ENCODE measurements at places on chromosomes 7 and 10. TPM values are rescaled to one million over a fixed set of nuclear protein-coding genes. Genes with fewer than 3 reads are reported as not detected.

GRCh38 chr10:73017955-73018480 is 63.4 kb upstream of the PLA2G12B start:
- peak overlapping the region; percentile 36 for H3K27ac ChIP-seq
- H3K4me1 ChIP-seq, result peaks cover 48% of the 10 kb centered on the region
- no peak overlapping the region for H3K4me3 ChIP-seq
- peaks cover 22% of the 10 kb centered on the region for H3K36me3 ChIP-seq
- no peak for DNase-seq

DNA sequence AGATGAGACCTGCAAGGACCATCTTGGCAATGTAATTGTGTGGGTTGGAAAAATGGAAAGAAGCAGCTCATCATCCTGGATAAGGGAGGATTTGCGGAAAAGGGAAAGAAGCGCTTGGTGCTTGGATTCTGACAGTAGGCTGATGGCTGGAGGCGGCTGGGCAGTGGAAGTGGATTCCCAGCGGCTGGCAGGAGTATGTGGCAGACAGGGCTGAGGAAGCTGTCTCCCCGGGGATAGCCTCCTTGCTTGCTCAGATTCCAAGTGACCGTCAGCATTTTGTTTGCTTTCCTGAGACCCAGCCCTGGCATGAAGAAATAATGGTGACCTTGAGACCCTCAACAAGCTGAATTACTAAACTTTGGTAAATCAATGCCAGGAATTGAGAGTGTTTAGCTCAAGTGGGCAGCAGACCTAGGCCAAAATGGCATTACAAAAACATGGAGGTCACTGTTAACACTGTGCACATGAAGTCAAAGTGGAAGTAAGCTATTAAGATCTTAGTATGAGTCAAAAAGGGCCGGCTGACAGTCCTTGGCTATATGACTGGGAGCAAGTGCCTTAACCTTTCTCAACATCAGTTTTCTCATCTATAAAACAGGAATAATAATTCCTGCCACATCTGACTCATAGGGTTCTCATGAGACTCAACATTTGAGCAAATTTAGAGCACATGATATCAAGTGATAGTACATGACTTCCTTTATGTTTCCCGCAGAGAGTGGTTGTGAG is 21.3 kb downstream of the SLC25A28 start:
- H3K4me3 ChIP-seq, result no peak overlapping the region
- no peaks in the 10 kb centered on the region for H3K4me1 ChIP-seq
- H3K27me3 ChIP-seq, result peaks cover 27% of the 10 kb centered on the region
- no peaks in the 10 kb centered on the region for H3K36me3 ChIP-seq
- H3K27ac ChIP-seq, result no peak overlapping the region

The BAMBI gene
- total RNA-seq, result 17.0 TPM

GRCh38 chr10:93462881-93463280 is 19.3 kb downstream of the MYOF start:
- peak overlapping the region; percentile 100 for H3K27ac ChIP-seq
- no peak for DNase-seq
- peaks cover 91% of the 10 kb centered on the region for H3K4me1 ChIP-seq
- H3K27me3 ChIP-seq, result no peaks in the 10 kb centered on the region
- H3K36me3 ChIP-seq, result peaks cover 8% of the 10 kb centered on the region

DNA sequence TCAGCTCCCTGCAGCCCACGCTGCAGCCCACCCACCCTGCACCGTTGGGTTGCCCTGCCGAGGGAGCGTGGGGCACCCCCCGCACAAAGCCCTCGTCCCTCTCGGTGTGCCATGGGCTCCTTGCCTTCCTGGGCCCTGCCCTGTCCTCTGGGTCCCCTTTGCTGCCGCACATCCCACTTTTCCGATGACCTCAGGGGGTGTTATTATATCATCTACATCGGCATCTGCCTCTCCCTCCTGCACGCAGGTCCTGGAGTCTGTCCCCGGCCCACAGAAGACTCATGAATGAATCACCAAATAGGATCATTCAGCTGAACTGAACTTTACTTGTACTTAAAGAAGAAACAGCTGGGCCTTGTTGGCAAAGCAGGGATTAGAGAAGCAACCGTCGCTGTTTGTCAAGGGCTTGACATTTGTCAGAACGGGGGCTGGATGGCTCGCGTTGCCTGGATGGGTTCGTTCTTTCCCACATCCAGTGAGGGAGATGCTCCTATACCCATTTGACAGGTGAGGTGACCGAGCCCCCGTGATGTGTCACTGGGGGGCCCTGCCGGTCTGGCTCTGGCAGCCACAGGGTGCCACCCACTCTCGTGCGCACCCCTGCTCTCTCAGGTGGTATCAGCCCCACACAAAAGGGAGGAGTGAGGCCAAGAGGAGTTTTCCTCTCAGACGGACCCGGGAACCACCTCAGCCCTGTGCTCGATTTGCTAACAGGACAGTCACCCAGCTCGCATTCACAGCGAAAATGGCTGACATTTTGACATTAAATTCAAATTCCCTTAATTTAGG is 58.6 kb upstream of the EBF3 start:
- DNase-seq, result no peak
- H3K4me3 ChIP-seq, result no peak overlapping the region
- no peaks in the 10 kb centered on the region for H3K36me3 ChIP-seq
- H3K4me1 ChIP-seq, result no peaks in the 10 kb centered on the region
- no peaks in the 10 kb centered on the region for H3K27me3 ChIP-seq

DNA sequence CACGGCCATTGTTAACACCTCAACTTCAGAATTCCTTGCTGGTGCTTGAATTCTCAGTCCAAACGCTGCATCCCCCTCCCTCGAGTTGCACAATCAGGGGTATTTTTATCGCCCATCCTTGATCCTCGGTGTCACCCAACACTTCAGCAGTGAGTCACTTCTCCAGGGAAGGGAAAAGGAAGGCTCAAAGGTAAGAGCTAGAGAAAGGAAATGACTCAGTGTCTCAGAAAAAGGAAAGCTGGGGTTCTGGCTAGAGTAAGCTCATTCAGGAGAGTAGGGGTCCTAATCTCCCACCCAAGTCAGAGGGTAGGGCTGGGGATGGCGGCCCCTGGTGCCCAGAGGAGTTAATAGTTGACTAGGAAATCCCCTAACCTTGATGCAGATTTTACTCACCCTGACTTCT is 39.8 kb upstream of the TRIM8 start:
- peak overlapping the region; percentile 43 for H3K4me3 ChIP-seq
- DNase-seq, result peak; percentile 4
- peaks cover 31% of the 10 kb centered on the region for H3K4me1 ChIP-seq
- H3K27me3 ChIP-seq, result no peaks in the 10 kb centered on the region

The CCNJ gene
- total RNA-seq, result 7.8 TPM

- no peaks in the 10 kb centered on the region for H3K4me1 ChIP-seq
- H3K27ac ChIP-seq, result no peak overlapping the region
- H3K36me3 ChIP-seq, result no peaks in the 10 kb centered on the region
- H3K4me3 ChIP-seq, result no peak overlapping the region
- DNase-seq, result no peak
- H3K27me3 ChIP-seq, result no peaks in the 10 kb centered on the region
Measured at GRCh38 chr10:47176903-47177868, 122.8 kb upstream of the GDF10 start.

The CPXM2 gene
- not detected for total RNA-seq

The TEX47 gene
- total RNA-seq, result not detected

The EBLN1 gene
- not detected for total RNA-seq

GRCh38 chr10:131546086-131546810 is 234.7 kb upstream of the TCERG1L start:
- H3K4me1 ChIP-seq, result no peaks in the 10 kb centered on the region
- no peak overlapping the region for H3K27ac ChIP-seq
- no peak for DNase-seq

The PARD3 gene
- total RNA-seq, result 26.5 TPM

DNA sequence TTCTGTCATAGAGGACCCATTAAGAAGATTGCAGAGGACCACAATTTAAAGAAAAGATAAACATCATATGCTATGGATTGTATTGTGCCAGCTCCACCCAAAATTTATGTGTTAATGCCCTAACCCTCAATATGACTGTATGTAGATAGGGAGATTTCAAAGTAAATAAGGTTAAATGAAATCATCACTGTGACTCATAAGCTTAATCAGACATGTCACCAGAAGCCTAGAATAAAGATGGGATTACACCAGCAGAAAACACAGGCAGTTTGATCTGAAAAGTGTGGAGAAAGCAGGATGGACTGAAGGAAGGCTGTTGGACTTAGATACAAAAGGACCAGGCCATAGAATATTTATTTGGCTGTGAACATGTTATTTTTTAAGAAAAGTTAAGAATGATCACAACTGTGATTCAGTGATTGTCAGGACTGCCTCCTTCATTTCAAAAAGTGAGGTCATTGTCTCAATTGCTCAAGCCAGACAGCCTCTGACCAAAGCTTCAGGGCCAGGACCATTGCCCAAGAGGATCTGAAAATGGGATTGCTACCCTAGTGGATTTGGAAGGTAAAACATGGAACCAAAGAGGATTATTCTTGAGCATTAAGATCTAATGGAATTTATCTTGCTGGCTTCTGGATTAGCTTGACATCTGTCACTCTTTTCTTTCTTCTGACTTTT is 270.8 kb upstream of the POM121L12 start:
- no peaks in the 10 kb centered on the region for H3K27me3 ChIP-seq
- no peak overlapping the region for H3K4me3 ChIP-seq
- no peak overlapping the region for H3K27ac ChIP-seq
- H3K36me3 ChIP-seq, result no peaks in the 10 kb centered on the region

DNA sequence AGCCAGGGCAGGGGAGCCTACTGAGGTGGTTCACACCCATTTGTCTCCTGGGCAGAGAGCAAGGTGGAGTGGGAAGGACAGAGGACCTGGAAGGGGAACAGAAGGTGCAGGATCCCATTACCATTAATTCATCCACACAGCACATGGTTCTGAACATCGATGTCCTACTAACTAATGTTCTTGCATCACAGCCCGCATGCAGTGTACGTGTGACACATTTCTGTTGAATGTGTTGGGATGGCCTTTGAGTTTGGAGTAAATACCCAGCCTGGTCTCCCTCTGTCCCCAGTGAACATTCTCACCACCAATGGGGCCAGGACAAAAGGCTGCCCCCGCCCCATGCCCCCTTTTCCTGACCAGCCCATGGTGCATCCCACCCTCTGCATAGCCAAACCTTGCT is 46.3 kb downstream of the FAM241B start:
- H3K27me3 ChIP-seq, result peaks cover 3% of the 10 kb centered on the region
- H3K27ac ChIP-seq, result no peak overlapping the region
- peak; percentile 25 for DNase-seq
- no peak overlapping the region for H3K4me3 ChIP-seq

- peaks cover 1% of the 10 kb centered on the region for H3K36me3 ChIP-seq
- peaks cover 23% of the 10 kb centered on the region for H3K27me3 ChIP-seq
Measured at GRCh38 chr7:156947120-156947843, 2.2 kb upstream of the NOM1 start.

The NPY4R2 gene
- total RNA-seq, result 0.53 TPM

- H3K27me3 ChIP-seq, result no peaks in the 10 kb centered on the region
- peaks cover 6% of the 10 kb centered on the region for H3K4me1 ChIP-seq
- no peak overlapping the region for H3K4me3 ChIP-seq
- peaks cover 36% of the 10 kb centered on the region for H3K36me3 ChIP-seq
- DNase-seq, result no peak
Measured at GRCh38 chr7:139079861-139080260, 29.7 kb downstream of the ZC3HAV1 start.

The NOS3 gene
- not detected for total RNA-seq

GRCh38 chr10:4813496-4813895 is 12.5 kb upstream of the AKR1E2 start:
- H3K4me1 ChIP-seq, result peaks cover 12% of the 10 kb centered on the region
- H3K27me3 ChIP-seq, result no peaks in the 10 kb centered on the region
- peak overlapping the region; percentile 37 for H3K27ac ChIP-seq
- no peak for DNase-seq

The OPN1SW gene
- total RNA-seq, result not detected

GRCh38 chr10:123274306-123275135 is 120.3 kb downstream of the BUB3 start:
- no peak overlapping the region for H3K4me3 ChIP-seq
- peaks cover 13% of the 10 kb centered on the region for H3K4me1 ChIP-seq
- no peak overlapping the region for H3K27ac ChIP-seq
- H3K27me3 ChIP-seq, result no peaks in the 10 kb centered on the region
- peaks cover 3% of the 10 kb centered on the region for H3K36me3 ChIP-seq

GRCh38 chr10:125079091-125079600 is 81.2 kb downstream of the CTBP2 start:
- H3K36me3 ChIP-seq, result peaks cover 10% of the 10 kb centered on the region
- no peaks in the 10 kb centered on the region for H3K27me3 ChIP-seq
- DNase-seq, result peak; percentile 52
- peak overlapping the region; percentile 8 for H3K27ac ChIP-seq
- H3K4me3 ChIP-seq, result no peak overlapping the region
